ENCODE measurements at places on chromosomes 3 and 15.

DNA sequence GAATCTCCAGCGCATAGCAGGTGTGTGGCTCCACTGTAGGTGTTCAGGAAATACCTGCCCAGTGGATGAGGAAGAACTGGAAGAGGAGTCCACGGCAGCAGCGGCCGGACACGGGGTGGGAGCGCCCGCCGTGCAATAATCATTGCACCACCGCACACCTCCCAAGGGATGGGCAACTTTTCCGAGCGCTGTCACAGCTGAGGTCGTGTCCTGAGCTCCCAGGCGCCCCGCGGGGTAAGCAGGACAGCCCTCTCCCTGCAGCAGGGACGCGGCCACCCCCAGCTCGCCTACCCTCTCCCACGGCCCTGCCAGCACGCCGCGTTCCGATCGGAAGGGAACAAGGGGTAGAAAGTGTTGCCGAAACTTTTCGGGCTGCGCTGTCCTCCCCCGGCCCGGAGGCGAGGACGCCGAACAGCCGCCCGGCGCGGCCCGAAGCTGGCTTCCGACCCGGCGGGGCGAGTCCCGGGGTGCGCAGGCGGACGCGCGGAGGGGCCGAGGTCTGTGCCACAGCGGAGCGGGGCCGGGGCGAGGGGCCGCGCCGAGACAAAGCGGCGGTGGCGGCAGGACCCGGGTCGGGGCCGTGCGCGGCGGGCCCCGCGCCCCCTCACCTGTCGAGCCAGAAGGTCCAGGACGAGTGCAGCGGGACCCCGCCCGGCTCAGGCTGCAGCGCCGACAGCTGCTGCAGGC lies 475 bp downstream of the EIF4E3 start:
- DNase-seq: no peak

GRCh38 chr15:34501131-34501530 lies 63.5 kb upstream of the GOLGA8A start:
- DNase-seq: no peak

GRCh38 chr3:16528581-16528993 lies 15.1 kb upstream of the RFTN1 start:
- no peak for DNase-seq

GRCh38 chr15:100623301-100623700 lies 20.9 kb downstream of the ASB7 start:
- DNase-seq: no peak

GRCh38 chr3:57169872-57170623 lies 4.9 kb upstream of the IL17RD start:
- peak; percentile 42 for DNase-seq

DNA sequence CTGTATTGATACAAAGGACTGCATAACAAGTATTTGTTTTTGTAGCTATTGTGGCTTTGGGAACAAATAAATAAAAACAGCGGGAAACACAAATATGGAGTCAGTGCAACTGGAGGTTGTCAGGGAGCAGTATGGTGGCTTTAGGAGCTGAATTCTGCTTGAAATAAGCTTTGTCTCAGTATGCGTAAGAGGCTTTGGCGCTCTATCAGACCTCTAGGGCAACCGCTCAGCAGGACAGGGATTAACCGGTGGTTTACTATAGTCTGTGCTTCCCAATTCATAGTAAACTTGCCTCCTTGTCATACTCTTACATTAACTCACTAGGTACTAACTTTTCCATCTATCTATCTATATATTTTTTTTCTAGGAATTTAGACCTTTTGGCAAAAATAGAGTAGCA lies 104.6 kb downstream of the ZIC1 start:
- no peak for DNase-seq

GRCh38 chr15:95604634-95605036 lies 725.9 kb upstream of the NR2F2 start:
- DNase-seq: no peak

- DNase-seq: no peak
These were observed 35.6 kb downstream of the DAPK2 start for GRCh38 chr15:64010719-64011118.

GRCh38 chr15:72222393-72222792 lies 8.6 kb downstream of the PKM start:
- no peak for DNase-seq

- no peak for DNase-seq
These were observed 6.5 kb upstream of the USP3 start for GRCh38 chr15:63497642-63498467.

GRCh38 chr15:85542895-85543331 lies 162.5 kb downstream of the AKAP13 start:
- DNase-seq: no peak

DNA sequence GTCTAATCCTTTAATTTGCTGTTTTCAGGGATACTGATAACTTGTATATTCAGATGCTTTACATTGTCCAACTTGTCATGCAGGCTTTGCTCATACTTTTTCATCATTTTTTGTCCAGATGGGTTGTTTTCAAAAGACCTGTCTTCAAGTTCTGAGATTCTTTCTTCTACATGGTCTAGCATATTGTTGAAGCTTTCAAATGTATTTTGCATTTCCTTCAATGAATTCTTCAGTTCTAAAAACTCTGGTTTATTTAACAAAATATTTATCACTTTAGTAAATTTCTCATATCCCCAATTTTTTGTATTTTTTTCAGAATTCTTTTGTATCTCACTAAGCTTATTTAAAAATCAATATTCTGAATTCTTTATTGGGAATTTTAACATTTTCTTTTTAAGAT lies 388.3 kb upstream of the IL12A start:
- no peak for DNase-seq

DNA sequence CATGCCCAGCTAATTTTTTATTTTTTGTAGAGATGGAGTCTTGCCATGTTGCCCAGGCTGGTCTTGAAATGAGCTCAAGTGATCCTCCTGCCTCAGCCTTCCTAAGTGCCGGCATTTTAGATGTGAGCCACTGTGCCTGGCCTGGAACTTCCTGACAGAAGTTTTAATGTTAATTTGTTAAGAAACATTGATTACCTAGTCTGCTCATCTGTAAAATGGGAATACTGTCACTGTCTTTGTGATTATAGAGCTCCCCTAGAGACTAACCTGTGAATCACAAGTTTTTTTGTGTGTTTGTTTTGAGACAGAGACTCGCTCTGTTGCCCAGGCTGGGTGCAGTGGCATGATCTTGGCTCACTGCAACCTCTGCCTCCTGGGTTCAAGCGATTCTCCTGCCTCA lies 4.3 kb upstream of the EIF3J start:
- peak; percentile 31 for DNase-seq

GRCh38 chr15:100835636-100836035 lies 44.0 kb upstream of the ALDH1A3 start:
- no peak for DNase-seq

DNA sequence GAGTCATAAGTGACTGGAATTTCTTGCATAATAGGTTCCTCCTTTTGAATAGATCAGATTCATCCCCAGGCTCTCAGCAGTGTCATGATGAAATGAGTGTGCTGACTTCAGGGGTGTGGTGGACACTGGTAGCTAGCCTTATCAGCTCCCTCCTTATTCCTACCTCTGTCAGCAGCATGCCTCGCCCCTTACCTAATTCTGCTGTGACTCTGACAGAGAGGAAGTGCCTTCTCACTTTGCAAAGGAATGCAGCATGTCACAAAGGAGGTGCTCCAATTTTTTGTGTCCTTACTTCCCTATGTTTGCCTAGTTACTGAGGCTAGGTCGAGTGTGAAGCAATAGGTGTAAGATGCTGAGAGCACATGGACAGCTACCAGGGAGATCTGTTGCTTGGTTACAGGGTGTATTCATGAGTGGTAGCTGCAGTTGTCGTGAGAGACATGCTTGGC lies 90.6 kb downstream of the TNFAIP8L3 start:
- DNase-seq: peak; percentile 7
